Hindlimb muscle (tissue), 1 donor: ENCODE measurements at places on chromosomes 11 and 22. TPM values are rescaled to one million over a fixed set of nuclear protein-coding genes. Genes with fewer than 3 reads are reported as not detected.
A peak's percentile ranks its signal among the peaks of the same experiment; 100 is the strongest.

ARHGAP20 gene
- polyA plus RNA-seq, result 6.1 TPM

SCT gene
- 127 TPM for polyA plus RNA-seq

RGL4 gene
- polyA plus RNA-seq, result 2.0 TPM

SDF2L1 gene
- 7.2 TPM for polyA plus RNA-seq

OR51F1 gene
- not detected for polyA plus RNA-seq

CSNK2A3 gene
- polyA plus RNA-seq, result 1.4 TPM

- no peak for DNase-seq
Observed at GRCh38 chr11:44774108-44774507, 47.3 kb downstream of the TSPAN18 start.

DNA sequence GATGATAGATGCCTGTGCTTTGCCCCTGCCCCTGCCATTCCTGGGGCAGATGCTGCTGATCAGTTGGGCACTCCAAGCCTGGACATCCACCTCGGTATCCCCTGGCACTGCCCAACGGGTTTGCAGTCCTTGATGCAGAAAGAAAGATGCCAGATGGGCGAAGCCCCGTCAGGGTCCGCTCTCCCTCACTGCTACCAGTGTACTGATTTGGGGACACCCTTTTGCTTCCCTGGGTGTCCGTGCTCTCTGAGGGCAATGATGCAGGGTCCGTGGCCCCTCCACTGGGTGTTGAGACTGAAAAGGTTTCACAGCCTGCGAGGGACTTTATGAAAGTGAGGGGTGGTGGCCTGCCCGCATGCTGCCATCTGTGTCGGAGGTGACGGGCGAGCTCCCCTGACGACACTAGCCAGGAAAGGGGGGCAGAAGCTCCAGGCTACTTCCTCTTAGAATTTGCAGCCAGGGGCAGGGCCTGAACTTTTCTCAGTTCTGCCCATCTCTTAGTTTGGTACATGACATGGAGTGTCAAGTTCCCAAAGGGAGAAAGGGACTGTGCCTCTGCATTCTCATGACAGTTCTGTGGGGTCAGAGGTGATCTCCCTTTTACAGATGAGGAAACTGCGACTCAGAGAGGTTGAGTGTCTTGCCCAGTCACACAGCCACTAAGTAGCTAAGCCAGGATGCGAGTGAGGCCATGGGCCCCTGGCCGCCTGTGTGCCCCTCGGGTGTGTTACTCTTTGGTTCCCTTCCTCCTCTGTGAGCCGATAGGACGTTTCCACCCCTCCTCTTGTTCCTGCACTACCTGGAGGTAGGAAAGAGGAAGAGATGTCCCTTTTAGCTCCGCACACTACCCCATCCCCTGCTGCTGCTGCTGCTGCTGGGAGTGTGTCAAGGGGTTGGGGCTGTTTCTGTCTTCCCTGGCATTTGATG, 96.6 kb downstream of the BCR start:
- no peak for DNase-seq

- DNase-seq, result no peak
Observed at GRCh38 chr11:103811870-103812455, 224.5 kb upstream of the DDI1 start.

- peak; percentile 25 for DNase-seq
Observed at GRCh38 chr22:31488988-31489617, 539 bp downstream of the EIF4ENIF1 start.

GRCh38 chr11:77410076-77410827, 63.6 kb downstream of the PAK1 start:
- no peak for DNase-seq
